ENCODE measurements at places on chromosomes 4 and X. TPM values are rescaled to one million over a fixed set of nuclear protein-coding genes. Genes with fewer than 3 reads are reported as not detected.

The CFP gene
- total RNA-seq: 0.56 TPM

The DCHS2 gene
- 0.52 TPM for total RNA-seq

The RNF175 gene
- total RNA-seq: 9.4 TPM

The USP51 gene
- 0.65 TPM for total RNA-seq

The SYNPO2 gene
- 1.3 TPM for total RNA-seq

The UGT2A3 gene
- total RNA-seq: not detected

The DRD5 gene
- not detected for total RNA-seq

The GPR173 gene
- 9.8 TPM for total RNA-seq

The MAGEC2 gene
- not detected for total RNA-seq

The HTR2C gene
- not detected for total RNA-seq

The ZNF157 gene
- under 0.01 TPM for total RNA-seq

The TNMD gene
- not detected for total RNA-seq

The KCND1 gene
- 2.4 TPM for total RNA-seq

The NXF2 gene
- total RNA-seq: not detected

The MUC7 gene
- total RNA-seq: not detected

The PAK3 gene
- 0.52 TPM for total RNA-seq

The MAGEA2B gene
- total RNA-seq: not detected

The NAA11 gene
- not detected for total RNA-seq

The RASL11B gene
- total RNA-seq: 4.5 TPM

The CXorf38 gene
- total RNA-seq: 12.7 TPM

The HERC5 gene
- 0.08 TPM for total RNA-seq

The MBNL3 gene
- 3.8 TPM for total RNA-seq

The LONRF3 gene
- 1.2 TPM for total RNA-seq

The MAGEC3 gene
- total RNA-seq: not detected

The NR3C2 gene
- total RNA-seq: 0.24 TPM

The EPHA5 gene
- total RNA-seq: 0.26 TPM

The RPL34 gene
- 885 TPM for total RNA-seq

The CNKSR2 gene
- total RNA-seq: 1.0 TPM

The GAGE13 gene
- total RNA-seq: not detected

The GRIA2 gene
- total RNA-seq: not detected

The PNMA5 gene
- not detected for total RNA-seq

The PLP1 gene
- total RNA-seq: not detected

The PNMA6F gene
- not detected for total RNA-seq

The TRAM1L1 gene
- 5.2 TPM for total RNA-seq

The TMEM47 gene
- total RNA-seq: 28.3 TPM

The FAM184B gene
- not detected for total RNA-seq

The SPANXN4 gene
- total RNA-seq: not detected

The GAGE2A gene
- not detected for total RNA-seq

The ZDHHC15 gene
- total RNA-seq: 0.48 TPM

The TNIP3 gene
- total RNA-seq: not detected

The CFAP299 gene
- total RNA-seq: not detected

The GPR82 gene
- total RNA-seq: not detected

The USP17L10 gene
- not detected for total RNA-seq

The POU3F4 gene
- total RNA-seq: not detected

The CXCL3 gene
- 66.3 TPM for total RNA-seq

The RADX gene
- 2.7 TPM for total RNA-seq

The PHKA2 gene
- total RNA-seq: 7.9 TPM

The SATL1 gene
- total RNA-seq: not detected

The WDR17 gene
- total RNA-seq: 0.64 TPM

The CTPS2 gene
- total RNA-seq: 6.0 TPM

The SYTL4 gene
- total RNA-seq: 5.9 TPM

The SORCS2 gene
- 0.52 TPM for total RNA-seq

The ZNF141 gene
- 8.5 TPM for total RNA-seq

The ARHGAP24 gene
- total RNA-seq: 17.1 TPM

The NDST4 gene
- not detected for total RNA-seq

The CPE gene
- total RNA-seq: 42.9 TPM

The TXLNG gene
- 7.1 TPM for total RNA-seq

The TMEM255A gene
- total RNA-seq: 0.24 TPM
